ENCODE measurements at places on chromosomes 7 and 10.

DNA sequence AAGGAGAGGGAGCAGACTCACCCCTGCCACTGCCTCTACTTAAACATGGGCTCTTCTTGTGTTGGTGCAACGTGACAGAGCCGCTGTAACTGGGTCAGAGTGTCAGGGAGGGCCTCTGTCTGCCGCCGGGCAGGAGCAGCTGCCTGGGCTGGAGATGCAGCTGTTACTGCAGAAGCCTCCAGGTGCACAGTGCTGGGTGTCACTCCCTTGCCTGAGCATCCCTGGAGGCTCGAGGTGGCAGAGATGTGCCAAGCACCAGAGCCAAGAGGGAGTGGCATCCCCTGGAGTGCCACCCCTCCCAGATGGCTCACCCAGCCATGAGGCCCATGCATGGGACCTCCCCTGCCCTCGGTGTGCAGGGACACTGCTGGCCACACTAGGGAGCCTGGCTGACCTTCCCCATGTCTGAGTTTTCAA is 145.7 kb downstream of the PRPF18 start:
- no peak for DNase-seq

- DNase-seq: no peak
Observed at GRCh38 chr7:132592231-132592920, 16.1 kb upstream of the PLXNA4 start.

- DNase-seq: peak; percentile 26
Observed at GRCh38 chr7:21355406-21355874, 72.4 kb upstream of the SP4 start.

DNA sequence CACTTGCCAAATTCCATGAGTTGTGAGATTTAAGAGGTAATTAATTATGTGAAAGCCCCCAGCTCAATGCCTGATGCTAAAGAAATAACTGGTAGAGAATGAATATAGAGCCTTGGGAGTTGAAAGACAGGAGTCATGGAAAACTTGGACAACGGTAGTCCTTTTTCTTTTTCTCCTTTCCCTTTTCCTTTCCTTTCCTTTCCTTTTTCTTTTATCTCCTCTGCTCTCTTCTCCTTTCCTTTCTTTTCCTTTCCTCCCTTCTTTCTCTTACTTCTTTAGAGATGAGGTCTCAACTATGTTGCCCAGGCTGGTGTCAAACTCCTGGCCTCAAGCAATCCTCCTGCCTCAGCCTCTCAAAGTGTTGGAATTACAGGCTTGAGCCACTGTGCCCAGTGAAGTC is 7.9 kb upstream of the TSPAN15 start:
- DNase-seq: no peak

GRCh38 chr7:100489824-100490223 is 6.1 kb downstream of the NYAP1 start:
- DNase-seq: no peak

DNA sequence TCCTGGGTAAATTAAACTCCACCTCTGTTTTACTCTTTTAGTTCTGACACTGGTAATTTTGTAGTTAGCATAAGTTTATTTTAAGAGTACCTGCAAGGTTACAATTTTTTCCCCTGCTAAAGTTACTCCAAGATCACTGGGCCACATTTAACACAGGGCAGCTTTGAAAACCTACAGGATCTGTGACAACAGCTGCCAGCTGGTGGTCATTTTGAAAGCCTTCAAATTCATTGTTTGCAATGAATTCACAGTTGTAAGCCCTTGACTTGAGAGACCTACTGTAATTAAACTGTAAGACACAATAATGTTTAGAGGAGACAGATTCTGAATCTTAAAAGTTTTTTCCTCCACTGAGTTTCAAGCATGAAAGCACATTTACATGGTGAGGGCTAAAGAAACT is 129.6 kb downstream of the CNOT4 start:
- DNase-seq: no peak

DNA sequence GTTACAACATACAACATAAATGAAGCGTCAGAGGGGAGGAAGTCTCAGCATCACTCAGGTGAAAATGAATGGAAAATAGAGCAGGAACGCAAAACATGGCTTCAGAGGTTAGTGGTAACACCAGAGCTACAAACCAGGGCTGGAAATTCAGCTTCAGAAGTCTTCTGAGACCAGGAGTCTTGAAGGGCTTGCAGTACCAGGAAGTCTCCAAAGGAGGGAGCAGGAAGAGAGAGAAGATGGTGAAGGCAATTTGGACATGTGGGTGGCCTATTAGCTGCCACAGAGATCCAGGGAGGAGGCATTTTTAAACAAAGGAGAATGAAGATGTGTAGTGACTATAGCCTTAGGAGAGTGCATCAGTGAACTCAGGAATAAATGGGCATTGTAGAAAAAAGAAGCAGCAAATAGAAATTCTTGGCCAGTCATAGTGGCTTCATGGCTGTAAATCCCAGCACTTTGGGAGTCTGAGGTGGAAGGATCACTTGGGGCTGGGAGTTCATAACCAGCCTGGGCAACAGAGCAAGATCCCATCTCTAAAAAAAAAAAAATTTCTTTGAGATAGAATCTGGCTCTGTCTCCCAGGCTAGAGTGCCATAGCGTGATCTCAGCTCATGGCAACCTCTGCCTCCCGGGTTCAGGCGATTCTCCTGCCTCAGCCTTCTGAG is 9.3 kb upstream of the TET1 start:
- no peak for DNase-seq

DNA sequence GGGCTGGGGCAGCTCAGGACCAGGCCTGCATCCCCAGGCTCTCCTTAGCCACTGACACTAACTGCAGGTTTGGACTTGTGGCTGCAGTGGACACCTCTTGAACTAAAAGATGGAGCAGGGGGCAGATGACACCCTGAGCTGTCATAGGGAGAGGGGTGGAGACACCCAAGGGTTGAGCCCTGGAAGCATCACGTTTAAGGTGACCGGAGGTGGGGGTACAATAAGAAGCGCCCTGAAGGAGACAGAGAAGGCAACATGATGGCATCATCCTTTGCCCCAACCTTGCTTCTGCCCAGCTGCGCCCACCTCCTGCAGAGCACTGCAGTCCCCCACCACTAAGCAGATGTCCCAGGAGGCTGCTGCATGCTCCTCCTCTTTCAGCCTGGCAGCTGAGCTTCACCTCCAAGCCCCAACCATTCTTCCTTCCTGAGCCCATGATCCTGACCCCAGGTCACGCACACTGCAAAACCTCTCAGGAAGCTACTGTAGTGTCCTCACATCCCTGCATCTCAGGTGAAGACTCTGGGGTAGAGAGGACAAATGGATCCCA is 25.5 kb downstream of the OGDHL start:
- no peak for DNase-seq

DNA sequence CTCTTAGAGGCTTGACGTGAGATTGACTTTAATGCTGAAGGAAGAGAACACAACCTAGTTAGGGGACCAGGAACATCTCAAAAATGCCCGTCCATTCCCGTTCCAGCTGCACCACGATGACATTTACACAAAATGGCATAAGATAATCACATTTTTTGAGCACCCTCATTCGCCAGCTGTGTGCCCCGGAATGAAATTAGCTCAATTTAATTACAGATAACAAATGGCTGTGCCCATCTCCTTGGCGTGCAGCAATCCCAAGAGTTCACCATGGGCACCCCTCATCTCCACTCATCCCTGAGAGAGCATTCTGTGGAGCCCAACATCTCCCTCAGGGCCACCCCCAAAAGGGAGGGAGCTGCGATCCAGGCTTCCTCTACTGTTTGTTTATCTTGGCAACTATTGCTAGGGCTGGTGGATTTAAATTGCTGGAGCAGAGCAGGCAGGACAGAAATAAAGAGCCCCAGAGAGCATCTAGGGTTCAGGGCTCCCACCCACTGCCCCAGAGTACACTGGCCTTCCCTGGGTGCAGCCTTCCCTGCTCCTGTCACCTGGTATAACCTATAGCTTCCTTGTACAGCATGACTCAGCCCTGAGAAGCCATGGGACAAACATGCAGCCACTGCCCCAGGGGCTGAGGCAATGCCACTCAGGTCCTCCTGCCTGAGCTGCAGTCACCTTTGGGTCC is 263.5 kb downstream of the ZEB1 start:
- DNase-seq: no peak

- DNase-seq: no peak
Observed at GRCh38 chr10:27153845-27154193, 365 bp downstream of the YME1L1 start.

GRCh38 chr7:158015403-158016179 is 572.0 kb downstream of the PTPRN2 start:
- no peak for DNase-seq

GRCh38 chr7:52163311-52163710 is 846.7 kb upstream of the COBL start:
- DNase-seq: no peak

GRCh38 chr10:72068126-72068765 is 20.1 kb downstream of the SPOCK2 start:
- no peak for DNase-seq

DNA sequence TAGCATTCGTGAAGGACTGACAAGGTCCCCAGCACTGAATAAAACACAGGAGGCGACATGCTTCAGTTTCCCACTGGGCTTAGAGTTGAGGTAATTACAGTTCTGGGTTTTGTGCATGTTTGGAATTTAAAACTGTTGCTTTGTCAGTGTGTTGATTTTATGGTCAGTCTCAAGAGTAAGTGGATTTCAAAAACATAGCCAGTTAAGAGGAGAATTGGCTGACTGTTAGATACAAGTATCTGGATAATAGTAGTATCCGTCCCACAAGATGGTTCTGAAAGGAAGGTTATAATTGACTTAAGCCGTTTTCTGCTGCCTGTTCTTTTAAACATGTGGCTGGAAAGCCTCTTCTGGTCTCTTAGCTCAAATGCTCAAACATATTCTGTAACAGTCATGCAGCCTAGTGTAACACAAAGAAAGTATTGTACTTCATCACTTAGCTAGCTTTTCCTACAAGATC is 170.9 kb downstream of the POLR1F start:
- DNase-seq: no peak

GRCh38 chr7:41685684-41686083 is 17.2 kb downstream of the INHBA start:
- no peak for DNase-seq

DNA sequence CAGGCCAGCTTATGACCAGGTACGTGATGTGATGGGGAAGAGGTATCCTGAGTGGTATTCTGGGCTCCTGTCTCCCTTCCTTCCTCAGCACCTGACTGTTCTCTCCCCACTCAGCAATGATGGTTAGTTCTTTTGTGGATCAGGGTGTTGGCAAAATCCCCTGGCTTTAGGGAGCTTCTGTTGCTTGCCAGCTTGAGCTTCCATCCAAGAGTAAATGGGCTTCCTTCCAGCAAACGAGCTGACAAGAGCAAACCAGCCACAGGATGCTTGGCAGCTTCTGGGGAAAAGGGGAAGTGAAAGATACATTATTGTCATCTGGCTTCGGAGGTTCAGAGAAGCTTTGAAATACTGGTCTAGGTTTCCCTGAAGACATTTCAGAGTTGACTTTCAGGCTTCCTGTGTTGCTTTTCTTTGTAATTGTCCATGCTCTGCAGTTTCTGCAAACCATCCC is 5.2 kb downstream of the DUSP5 start:
- DNase-seq: no peak

DNA sequence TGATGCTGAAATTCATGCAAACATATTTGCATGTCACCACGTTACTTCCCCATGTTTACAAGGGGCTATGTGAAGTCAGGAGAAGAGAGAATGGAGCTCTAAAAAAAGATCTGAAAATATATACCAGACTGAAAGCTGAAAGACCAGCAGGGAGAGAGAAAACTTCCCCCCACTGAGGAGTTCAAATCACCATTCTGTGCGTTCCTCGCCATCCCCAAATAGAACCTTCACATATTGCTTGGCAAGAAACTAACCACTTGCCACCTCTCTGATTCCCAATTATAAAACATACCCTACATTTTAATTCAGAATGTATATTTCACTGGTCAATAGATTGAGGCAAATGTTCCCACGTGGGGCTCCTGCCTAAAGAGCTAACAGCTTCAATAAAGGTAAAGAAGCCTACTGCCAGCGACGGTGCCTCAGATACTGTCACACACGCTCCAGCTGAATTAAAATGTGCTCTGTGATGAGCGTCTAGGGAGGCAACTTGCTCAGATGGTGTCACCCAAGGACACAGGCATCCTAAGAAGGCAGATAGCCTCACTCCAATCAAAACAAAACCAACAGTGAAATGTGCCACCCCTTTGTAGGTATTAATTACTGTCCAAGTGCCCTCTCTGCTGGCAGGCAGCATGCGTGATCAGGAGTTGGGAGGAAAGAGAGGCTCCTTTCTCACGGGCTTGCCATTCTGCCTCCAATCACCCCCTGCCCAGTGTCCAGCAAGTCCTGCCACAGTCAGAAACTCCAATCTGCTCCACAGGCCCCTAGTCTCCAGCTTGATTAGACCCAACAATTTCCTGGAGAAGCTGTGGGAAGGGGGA is 298.2 kb downstream of the GRID1 start:
- DNase-seq: no peak

GRCh38 chr7:22672846-22673680 is 53.9 kb upstream of the IL6 start:
- no peak for DNase-seq

DNA sequence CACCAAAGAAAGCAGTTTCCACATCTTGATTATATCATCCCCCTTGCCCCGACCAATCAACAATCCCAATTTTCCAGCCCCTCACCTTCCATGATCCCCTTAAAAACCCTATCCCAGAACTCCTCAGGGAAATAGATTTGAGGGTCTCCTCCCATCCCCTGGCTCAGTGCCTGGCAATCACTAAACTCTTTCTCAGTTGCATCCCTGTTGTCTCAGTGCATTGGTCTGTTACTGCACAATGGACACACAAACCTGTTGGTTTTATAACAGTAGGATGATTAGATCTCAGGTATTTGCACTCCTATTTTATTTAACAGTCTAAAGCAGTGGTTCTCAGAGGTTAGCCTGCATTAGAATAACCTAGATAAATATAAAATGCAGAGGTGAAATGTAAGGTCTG is 45.2 kb upstream of the RELN start:
- DNase-seq: no peak

GRCh38 chr10:8114741-8115617 is 60.5 kb downstream of the GATA3 start:
- no peak for DNase-seq

DNA sequence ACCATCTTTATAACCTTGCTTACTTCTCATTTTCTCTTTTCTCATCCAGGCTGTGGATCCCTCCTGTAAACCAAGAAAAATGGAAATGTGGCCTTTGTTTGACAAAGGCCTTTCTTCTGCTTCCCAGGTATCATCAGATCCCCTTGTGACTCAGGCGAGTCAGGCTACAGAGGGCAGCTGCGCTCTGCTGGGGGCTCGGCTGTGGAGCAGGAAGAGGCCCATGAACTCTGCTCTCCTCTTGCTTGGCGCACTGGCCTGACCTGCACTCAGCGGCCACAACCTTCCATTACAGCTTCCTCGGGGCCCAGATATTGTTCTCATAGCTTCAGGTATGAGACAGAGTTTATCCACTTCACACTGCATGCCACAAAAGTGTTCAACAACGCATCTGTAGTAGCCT is 457.6 kb upstream of the COBL start:
- DNase-seq: no peak

GRCh38 chr7:69598487-69599285 is 411 bp downstream of the AUTS2 start:
- no peak for DNase-seq

GRCh38 chr7:12761691-12762090 is 74.3 kb downstream of the ARL4A start:
- DNase-seq: no peak

GRCh38 chr10:7895699-7896090 is 77.4 kb downstream of the TAF3 start:
- no peak for DNase-seq

- no peak for DNase-seq
Observed at GRCh38 chr10:106625751-106626150, 538.8 kb downstream of the SORCS1 start.
